NCI-H345 (cell line): ENCODE measurements at places on chromosomes 3 and 15.
A peak's percentile ranks its signal among the peaks of the same experiment; 100 is the strongest.

- no peak for DNase-seq
Measured at GRCh38 chr3:108420926-108421325, 89.5 kb downstream of the MYH15 start.

- DNase-seq, result peak; percentile 16
Measured at GRCh38 chr3:13023235-13023970, 49.8 kb downstream of the IQSEC1 start.

GRCh38 chr3:97712919-97713318, 51.6 kb upstream of the ARL6 start:
- DNase-seq, result no peak

- peak; percentile 50 for DNase-seq
Measured at GRCh38 chr3:196867155-196867506, 589 bp upstream of the SENP5 start.

DNA sequence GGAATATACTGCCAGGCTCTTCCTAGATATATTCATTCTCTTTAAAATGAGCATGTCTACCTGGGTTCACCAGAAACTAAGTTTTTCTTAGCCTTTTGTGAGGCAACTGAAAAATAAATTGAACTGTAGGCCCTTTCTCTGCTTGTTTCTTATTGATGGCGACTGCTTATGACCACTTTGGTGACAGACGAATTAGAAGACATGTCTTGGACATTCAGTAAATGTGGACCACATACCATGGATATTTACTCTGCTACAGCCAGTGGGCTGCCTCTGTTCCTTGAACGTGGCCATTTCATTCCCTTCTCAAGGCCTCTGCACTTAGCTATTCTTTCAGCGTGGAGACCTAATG, 603 bp upstream of the SELENOK start:
- DNase-seq, result no peak

DNA sequence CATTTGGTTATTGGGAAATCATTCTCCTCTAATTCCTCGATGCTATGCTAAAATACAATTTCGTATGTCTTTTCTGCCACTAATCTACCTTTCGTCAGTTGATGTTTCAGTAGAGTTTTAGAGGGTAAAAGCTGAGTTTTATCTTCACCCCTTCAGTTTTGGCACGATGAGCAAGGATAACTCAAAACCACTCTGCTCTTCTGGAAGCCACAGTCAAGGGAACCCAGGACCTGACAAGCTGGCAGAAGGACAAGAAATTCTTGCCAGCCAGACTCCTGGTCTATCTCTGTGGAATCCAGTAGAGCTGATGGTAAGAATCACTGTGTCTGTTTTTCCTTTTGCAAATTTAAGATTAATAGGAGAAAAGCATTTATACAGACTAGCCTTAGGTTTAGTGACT, 414.4 kb upstream of the LRRC3B start:
- DNase-seq, result no peak

- DNase-seq, result no peak
Measured at GRCh38 chr3:100171211-100171914, 57.1 kb upstream of the FILIP1L start.

GRCh38 chr3:184563941-184564684, 2.5 kb downstream of the EPHB3 start:
- no peak for DNase-seq

- no peak for DNase-seq
Measured at GRCh38 chr3:192482391-192482790, 244.9 kb downstream of the FGF12 start.

- no peak for DNase-seq
Measured at GRCh38 chr15:23686466-23687142, 501 bp downstream of the NDN start.

GRCh38 chr3:155332716-155333115, 39.2 kb upstream of the STRIT1 start:
- no peak for DNase-seq

DNA sequence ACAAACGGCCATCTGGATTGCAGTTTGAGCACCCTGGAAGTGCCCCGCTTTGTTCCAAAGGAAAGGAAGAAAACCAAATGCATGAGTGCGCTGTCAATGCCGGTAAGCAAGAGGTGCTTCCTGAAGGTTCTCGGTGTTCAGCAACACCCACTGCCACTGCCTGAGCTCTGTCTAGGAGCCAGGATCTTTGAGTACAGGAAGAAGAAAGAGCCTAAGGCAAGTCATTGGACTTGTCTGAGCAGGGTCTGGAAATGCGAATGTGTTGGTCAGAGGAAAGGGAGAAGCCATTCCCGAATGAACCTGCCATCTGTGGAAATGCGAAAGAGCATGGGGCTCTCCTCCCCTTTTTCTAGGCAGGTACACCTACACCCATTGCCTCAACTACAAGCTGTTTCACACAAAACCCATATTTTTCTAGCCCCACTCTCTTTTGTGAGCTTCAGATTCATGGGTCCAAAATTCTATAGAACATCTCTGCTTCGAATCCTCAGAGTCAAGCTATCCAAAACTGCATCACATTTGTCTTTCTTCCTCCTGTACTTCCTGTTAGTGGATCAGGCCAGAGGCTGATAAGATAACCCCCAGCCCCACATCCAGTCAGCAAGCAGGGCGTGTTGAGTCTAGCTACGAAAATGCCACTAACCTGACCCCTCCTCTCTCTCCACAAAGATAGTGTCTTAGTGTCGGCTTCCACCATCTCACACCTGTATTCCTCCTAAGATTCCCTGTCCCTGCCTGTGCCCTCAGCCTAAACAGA, 55.6 kb upstream of the C15orf61 start:
- DNase-seq, result no peak

DNA sequence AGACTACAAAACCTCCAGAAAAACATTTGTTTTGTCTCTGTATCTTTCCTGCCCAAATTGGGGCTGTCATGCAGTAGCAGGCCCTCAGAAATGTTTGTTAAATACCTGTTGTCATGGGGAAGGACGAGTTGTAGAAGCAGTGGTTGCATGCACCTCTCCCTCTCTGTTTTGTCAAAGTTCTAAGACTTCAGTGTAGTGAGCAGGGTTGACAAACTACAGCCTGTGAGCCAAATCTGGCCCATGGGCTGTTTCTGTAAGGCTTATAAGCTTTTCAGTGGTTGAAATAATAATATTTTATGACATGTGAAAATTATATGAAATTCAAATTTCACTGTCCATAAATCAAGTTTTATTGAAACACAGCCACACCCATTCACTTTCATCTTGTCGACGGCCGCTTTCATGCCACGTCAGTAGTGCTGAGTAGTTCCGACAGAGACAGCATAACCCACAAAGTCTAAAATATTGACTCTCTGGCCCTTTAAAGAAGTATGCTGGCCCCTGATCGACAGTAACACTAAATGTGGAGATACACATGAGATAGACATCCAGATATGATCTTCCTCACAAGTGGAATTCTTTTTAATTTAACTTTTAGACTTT, 102.9 kb downstream of the PDZRN3 start:
- DNase-seq, result no peak

DNA sequence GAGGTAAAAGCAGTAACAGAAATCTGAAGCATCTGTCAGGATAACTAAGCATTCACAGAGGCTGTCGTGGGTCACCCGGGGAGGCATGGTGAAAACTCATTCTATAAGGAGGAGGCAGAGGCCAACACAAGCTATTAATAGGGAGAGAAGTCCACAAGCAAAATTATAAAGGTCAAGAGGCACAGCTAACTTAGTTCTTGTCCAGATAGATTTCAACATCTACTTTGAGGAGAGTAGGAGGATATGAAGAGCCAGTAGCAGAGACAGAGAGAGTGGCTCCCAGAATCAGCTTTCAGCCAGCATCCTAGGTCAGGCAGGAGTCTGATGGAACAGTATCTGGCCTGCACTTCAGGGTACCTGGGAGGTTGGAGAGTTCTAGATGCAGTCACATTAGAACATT, 95.3 kb downstream of the STAC start:
- no peak for DNase-seq

- no peak for DNase-seq
Measured at GRCh38 chr3:122773944-122774509, 19.6 kb downstream of the HSPBAP1 start.

DNA sequence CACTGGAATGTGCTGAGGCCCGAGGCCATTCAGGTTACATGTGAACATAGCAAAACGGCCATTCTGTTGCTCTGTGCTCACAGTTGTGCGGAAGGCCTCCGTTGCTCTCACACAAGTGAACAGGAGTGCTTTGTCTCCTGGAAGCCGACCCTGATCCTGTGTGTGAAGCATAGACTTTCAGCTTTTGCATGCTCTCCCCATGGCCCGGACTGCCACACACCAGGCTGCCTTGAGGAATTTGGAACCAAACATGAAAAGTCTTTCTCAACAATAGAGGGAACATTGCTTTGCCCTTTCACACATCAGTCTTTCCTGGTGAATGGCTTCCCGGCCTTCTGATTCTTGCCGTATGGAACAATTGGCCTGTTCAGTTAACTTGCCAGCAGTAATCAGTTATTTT, 154.8 kb upstream of the LRIG1 start:
- no peak for DNase-seq

DNA sequence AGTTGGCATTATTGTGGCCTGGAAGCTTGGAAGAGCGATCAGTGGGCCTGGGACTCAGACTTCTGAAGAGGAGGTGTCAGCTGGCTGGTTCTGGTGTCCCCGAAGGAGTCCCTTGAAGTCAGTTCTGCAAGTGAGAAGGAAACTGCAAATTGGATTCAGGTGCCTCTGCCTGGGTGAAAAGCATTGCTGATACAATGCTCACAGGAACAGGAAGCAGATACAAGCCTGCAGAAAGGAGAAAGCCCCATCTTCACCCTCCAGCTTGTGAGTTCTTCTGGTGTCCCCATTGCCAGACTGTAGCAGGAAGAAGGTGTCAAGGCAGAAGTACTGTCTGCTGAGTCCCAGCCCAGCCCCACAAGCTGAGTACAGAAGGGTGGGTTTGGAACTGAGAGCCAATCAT, 271.3 kb downstream of the PLOD2 start:
- no peak for DNase-seq

GRCh38 chr15:90813796-90814190, 54.6 kb upstream of the FURIN start:
- peak; percentile 82 for DNase-seq

GRCh38 chr15:71254491-71254890, 139.2 kb downstream of the THSD4 start:
- no peak for DNase-seq

DNA sequence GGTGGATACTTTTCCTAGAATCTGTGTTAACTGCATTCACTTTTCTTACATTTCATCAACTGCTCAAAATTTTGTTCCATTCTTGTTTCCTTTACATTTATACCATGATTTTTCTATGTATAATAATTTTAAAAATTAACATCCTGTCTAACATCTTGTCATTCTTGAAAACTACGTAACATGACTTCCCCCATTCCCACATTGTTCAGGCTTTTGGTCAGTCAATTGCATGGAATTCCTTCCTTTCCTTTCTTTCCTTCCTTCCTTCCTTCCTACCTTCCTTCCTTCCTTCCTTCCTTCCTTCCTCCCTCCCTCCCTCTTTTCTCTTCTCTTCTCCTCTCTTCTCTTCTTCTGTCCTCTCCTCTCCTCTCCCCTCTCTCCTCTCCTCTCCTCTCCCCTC, 220.7 kb upstream of the TP63 start:
- no peak for DNase-seq

DNA sequence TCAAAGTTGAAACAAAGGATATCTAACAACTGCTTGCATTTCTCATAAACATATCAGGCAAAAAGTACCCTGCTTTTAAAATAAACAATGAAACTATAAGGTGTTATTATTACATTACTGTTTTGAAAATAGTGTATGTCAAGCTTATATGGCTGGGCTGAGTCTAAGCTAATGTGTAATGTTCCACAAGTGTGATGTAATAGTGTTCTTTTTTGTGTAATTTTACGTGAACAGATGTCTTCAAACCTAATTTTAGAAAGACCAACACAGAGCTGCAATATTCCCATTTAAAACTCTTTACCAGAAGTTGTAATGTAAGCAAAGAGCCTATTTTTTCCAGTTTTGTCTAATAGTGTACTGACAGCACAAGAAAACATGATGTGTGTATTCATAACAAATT, 34.0 kb downstream of the MINDY2 start:
- DNase-seq, result no peak

DNA sequence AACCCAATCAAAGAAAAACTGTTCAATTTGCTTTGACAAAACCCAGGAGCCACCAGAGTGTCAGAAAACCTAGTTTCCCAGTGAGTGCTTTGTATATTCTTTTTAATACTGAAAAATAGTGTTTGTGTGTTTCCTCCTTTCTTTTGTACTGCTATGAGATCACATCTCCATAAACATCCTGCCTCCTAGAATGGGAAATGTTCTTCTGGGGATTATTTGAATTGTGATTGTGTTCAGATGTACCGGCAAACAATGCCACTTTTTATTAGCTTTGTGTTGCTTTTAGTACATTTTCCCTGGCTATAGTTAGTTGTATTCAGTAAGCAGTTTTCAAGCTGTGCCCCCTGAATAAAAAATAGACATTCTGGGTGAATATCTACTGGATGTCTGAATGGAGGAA, 148.0 kb upstream of the NR2E3 start:
- DNase-seq, result no peak

DNA sequence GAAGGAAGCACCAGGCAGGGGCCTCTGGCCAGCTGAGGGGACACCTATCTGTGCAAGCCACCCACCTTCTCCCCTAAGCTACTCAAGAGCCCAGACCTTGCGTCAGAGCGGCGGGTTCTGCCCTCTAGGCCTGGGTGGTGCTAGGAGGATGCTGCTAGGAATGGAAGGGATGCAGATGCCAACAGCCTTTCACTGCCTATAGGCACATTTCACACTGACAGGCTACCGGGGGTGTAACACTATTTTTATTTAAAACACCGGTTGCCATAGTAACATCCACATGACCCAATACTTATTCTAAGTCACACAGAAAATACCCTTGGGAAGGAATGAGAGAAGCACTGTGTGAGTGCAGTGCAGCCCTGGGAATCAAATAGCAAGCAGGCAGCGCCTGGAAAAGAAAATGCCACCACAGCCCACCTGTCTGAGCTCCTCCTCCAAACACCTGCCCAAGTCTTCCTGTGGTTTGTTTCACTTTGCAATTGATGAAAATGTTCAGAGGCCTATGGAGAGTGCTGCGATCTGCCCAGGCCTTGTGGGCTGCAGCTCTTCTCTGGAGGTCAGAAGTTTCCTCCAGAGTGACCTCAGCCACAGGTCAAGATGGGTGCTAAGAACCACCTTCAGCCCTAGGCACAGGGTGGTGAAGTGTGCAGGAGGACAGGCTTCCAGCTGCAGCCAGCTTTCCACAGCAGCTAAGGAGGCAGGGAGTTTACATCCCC, 113.5 kb upstream of the TOPAZ1 start:
- no peak for DNase-seq

- no peak for DNase-seq
Measured at GRCh38 chr3:176611703-176612102, 585.6 kb downstream of the TBL1XR1 start.

- DNase-seq, result no peak
Measured at GRCh38 chr3:28077572-28077971, 163.8 kb upstream of the CMC1 start.

DNA sequence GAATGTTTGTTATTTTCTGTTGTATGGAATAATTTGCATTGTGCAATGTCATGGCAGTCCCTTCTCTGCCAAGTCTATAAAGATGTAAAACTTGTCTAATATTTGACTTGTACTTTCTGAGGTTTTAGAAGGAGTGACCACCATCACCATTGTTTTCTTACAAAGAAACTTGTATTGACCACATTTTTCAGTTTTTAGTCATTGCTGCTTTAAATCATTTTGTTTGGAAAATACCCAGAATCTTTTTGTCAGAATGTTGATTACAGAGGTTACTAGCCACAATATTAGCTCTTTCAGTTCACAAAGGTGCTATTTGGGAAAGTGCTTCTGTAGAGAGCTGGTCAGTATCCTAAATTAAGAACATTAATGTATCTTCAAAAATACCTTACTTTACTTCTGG, 532.4 kb upstream of the GBE1 start:
- DNase-seq, result no peak
